Left lobe of liver (tissue), 2 donors: ENCODE measurements at places on chromosomes 1 and 21. TPM values are rescaled to one million over a fixed set of nuclear protein-coding genes. Genes with fewer than 3 reads are reported as not detected.

The TFF2 gene
- total RNA-seq: 0.25 TPM

The GBP2 gene
- total RNA-seq: 7.8 TPM

The AQP10 gene
- not detected for total RNA-seq

DNA sequence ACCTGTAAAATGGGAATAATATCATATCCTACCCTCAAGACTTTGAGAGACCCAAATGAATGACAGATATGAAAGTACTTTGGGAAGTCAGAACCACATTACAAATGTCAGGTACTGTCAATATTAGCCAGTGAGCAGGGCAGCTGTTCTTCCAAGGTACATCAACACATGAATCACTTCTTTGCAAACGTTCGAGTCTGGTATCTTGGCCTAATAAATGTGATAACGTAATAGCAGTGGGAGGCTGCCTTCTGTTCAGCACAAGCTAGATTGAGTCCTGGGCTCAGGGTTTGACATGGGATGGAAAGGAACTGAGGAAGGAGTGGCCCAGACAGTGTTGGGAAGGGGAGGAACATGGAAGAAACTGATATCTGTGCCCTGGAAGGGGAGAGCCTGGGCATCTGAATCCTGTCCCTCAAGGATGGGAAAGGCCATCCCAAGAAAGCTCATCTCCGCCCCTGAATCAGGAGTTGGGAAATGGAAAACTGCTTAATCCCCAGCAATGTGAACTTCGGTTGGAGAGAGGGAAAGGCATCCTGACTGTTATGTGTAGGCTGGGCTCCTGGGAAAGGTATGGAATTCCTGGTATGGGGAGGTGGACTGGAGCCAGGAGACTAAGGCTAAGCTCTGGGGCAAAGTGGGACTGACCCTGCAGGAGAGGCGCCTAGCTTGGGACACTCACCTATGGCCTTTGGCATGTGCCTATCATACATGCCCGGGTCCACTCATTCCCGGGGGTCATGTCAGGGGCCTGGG, 14.3 kb downstream of the KCNC4 start:
- DNase-seq: no peak

- DNase-seq: no peak
These were observed 2.1 kb upstream of the C8A start for GRCh38 chr1:56852476-56852875.

DNA sequence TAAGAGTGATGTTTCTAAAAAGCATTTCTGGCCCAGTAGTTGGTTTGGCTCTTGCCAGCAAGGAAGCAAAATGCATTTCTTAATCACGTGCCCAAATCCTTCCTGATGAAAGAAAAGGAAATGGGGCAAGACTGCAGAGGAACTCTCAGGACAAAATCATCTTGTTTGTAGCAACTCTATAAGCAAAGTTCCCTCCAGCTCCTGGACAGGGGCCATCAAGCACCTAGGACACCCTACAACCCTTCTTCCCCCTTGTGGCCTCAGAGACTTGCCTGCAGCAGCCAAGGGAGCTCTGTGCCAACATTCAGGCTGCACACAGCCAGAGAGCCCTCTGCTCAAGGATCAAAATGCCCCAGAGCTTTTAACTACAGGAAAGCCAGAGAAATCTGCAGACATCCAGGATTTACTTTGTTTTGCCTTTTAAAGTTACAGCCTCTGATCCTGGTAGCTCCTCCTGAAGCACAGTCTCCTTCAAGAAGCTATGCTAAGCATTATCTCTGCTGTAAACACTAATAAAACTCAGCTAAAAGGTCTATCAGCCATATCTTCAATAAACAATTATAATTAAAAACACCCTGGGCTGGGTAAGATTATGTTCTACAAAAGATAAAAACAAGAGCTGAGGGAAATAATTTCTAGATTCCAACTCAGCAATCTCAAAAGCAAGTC, 105.0 kb downstream of the KIAA0319L start:
- DNase-seq: peak; percentile 57

DNA sequence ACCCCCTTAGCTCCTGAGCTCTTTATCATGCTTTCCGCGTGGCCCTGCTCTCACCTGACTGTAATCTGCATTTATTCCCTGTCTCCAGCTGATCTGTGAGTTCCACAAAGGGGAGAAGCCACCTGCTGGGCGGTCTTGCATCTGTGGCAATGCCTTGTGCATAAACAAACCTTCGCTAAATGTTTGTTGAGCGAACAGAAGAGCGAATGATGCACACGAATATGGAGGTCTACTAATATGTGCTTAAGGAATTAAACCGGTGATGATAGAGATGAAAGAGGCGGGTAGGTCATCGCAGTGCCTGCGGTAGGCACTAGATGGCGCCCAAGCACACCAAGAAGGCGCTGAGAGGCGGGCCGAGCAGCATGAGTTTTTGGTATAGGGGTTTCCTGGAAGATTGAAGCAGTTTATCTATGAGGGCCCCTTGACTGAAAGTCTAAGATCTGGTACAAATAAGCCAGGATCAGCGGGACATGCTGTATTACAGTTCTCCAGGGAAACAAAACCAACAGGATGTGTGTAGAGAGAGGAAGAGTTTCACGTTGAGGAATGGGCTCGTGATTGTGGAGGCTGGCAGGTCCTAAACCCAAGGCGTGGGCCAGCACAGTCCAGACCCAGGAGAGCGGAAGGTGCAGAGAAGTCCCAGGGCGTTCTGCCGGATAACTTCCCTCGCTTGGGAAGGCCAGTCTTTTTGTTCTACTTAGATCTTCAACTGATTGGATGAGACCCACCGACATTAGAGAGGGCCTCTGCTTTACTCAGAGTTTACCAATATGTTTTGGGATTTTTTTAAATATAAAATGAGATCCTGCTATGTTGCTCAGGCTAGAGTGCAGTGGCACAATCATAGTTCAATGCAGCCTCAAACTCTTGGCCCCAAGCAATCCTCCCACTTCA, 34.7 kb downstream of the TOMM20 start:
- peak; percentile 72 for DNase-seq

The ASCL5 gene
- total RNA-seq: not detected

DNA sequence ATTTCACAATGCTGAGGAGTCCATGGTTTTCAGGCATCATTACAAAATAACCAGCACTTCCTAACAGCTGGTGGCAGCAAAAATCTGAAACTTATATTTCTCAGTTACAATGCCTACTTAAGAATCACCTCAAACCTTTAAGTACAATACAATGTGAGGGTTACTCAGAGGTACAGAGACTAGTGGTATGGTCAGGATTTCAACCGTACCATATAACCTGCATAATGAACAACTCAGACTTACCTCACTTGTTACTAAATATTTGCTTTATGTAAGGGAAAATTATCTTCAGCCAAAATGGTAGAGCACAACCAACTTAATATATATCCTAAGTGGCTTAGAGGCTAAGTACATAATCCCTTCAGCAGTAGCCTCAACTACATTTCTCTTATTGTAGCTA, 344.5 kb downstream of the SMYD3 start:
- DNase-seq: no peak

- no peak for DNase-seq
These were observed 58.0 kb downstream of the PGM1 start for GRCh38 chr1:63651161-63651701.

- DNase-seq: no peak
These were observed 6.8 kb upstream of the AADACL3 start for GRCh38 chr1:12709091-12709491.

- no peak for DNase-seq
These were observed 26.6 kb upstream of the PIGK start for GRCh38 chr1:77245830-77246229.

GRCh38 chr1:182118851-182119250, 57.3 kb upstream of the ZNF648 start:
- no peak for DNase-seq

DNA sequence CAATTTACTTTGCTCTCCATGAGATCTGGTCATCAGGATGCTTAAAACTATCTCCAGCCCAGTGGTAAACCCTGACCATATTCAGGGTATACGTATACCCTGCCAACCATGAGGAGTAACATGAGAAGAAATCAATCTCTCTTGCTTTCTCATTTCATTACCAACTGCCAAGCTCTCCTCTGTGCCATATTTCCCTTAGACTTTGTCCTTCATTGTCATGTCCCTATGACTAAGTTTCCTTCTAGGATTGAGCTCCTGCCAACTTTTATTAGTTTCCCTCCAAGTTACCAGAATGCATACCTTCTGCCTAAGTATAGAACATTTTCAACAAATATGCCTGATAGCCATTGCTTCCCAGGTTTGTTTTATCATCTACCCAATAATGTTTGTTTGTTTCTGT, 1113.9 kb upstream of the B3GALT2 start:
- DNase-seq: no peak

The SLFNL1 gene
- not detected for total RNA-seq

DNA sequence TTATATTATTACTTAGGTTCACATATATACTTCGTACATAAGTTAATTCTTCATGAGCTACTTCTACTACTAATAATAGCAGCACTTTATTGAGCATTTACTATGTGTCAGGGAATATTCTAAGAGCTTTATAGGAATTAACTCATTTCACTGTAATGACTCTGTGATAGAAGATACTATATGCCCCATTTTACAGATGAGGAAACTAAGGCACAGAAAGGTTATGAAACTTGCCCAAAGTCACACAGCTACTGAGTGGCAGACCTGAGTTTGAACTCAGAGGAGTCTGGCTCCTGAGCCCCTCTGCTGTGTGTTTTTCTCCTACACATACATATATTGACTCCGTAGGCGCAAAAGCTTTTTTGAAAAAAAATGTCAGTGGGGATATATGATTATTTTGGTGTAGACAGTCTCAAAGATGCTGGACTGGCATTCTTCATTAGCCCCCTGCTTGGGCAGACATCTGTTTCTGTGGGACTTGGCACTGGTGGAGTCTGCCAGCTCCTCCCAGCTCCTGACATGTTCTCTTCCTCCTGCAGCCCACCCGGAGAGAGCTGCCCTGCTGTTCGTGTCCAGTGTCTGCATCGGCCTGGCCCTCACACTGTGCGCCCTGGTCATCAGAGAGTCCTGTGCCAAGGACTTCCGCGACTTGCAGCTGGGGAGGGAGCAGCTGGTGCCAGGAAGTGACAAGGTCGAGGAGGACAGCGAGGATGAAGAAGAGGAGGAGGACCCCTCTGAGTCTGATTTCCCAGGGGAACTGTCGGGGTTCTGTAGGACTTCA, 70.9 kb downstream of the TCP10L start:
- DNase-seq: no peak

GRCh38 chr1:203598752-203599151, 27.9 kb upstream of the ATP2B4 start:
- DNase-seq: no peak

The MYBPHL gene
- total RNA-seq: not detected

DNA sequence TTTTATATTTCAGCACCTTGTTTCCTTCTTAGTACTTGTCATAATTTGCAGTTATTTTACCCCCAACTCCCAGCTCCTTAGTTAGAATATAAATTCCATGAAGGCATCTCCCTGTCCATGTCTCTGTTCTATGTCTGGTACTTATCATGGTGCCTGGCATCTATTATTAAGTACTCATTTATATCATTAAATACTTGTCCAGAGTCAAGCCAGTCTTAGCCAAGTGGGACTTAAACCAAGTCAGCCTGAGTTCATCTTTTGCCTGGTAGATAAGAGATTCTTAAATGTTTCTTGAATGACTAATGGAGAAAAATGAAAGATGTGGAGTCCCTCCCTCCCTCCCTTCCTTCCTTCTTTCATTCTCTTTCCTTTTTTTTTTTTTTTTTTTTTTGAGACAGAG, 9.4 kb downstream of the SLC25A44 start:
- DNase-seq: no peak

DNA sequence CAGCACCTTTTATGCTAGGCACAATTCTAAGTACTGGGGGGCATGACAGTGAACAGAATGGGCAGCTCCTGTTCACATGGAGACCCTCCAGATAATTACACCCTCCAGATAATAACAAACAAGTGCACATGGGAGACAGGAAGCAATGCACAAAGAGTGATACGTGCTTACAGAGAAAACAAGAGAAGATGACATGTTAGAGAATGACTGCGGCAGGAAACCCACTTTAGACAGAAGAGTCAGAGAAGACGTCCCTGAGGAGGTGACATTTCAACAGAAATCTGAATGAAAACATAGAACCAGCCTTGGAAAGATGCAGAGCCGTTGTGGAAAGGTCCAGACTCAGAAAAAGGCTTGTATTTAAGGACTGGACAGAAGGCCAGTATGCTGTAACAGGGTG, 54.7 kb upstream of the ARTN start:
- DNase-seq: no peak

The SYNC gene
- 0.45 TPM for total RNA-seq

DNA sequence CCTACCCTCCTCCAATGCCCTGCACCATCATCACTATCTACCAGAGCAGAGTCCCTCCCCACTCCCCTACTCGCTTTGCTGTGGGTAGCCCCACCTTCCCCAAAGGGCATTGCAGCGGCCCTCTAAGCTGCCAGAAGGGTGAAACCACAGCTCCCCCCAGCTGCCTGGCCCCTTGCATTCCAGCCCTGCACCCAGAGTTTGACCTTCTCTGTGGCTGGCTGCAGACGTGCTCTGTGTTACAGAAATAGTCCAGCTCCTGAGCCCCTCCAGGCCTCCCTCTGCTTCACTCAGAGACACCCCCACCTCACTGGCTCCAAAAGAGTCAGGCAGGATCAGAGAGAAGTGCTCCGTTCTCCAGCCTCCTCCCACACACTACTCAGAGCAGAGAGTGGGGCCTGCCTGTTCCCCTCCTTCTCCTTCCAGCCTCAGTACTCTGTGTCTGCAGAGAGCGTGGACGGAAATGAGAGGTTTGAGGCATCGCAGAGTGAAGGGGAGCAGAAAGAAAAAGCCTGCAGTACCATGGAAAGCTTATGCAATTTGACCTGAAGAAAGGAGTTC, 63.2 kb downstream of the PLEKHA6 start:
- DNase-seq: no peak

The RNF220 gene
- total RNA-seq: 21.5 TPM

GRCh38 chr1:39842836-39843235, 40.5 kb downstream of the TRIT1 start:
- DNase-seq: no peak

The HEATR1 gene
- 7.9 TPM for total RNA-seq

The ARF1 gene
- total RNA-seq: 172 TPM

DNA sequence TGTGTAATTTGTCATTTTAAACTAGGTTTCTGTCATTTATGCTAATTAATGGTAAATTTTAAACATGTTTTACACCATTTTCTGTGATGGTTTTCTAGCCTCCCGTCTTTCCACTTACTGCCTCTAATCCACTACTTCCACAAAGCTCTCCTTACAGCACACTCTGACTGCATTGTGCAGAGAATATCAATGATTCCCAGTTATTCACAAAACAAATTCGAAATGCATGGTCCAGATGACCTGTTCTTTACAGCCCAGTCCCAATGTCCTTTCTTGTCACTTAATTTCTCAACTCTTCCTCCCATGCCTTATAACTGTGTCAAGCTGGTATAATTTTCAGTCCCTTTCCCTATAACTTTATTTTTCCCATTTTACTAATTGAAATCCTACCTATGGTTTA, 770.5 kb downstream of the USP25 start:
- DNase-seq: no peak

- DNase-seq: no peak
These were observed 6.0 kb upstream of the PPIE start for GRCh38 chr1:39732730-39733129.

The SNAP47 gene
- total RNA-seq: 35.8 TPM
